SJSA1 (cell line): ENCODE measurements at places on chromosomes 6 and 20.

DNA sequence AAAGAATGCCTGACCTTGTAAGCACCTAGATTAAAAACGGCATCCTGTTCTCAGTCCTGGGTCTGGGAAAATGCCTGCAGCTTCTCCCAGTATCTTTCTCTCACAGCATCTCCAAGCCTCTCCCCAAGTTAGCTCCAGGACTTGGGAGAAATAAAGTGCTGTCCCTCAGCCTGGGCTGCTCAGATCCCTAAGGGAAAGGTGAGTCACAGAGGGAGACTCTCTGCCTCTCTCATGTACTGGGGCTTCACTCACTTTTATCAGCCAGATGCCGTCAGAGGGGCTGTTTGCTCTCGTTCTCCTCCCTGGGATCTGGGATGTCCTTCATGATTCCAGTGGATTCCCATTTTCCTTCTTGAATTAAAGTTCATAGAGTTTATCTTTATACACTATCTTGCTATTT is 293.6 kb downstream of the COL12A1 start:
- DNase-seq, result no peak

- DNase-seq, result no peak
Observed at GRCh38 chr6:68709091-68709490, 74.0 kb downstream of the ADGRB3 start.

GRCh38 chr6:13412639-13413465 is 74.5 kb downstream of the GFOD1 start:
- no peak for DNase-seq

GRCh38 chr6:110295451-110296165 is 62.5 kb downstream of the METTL24 start:
- DNase-seq, result no peak

DNA sequence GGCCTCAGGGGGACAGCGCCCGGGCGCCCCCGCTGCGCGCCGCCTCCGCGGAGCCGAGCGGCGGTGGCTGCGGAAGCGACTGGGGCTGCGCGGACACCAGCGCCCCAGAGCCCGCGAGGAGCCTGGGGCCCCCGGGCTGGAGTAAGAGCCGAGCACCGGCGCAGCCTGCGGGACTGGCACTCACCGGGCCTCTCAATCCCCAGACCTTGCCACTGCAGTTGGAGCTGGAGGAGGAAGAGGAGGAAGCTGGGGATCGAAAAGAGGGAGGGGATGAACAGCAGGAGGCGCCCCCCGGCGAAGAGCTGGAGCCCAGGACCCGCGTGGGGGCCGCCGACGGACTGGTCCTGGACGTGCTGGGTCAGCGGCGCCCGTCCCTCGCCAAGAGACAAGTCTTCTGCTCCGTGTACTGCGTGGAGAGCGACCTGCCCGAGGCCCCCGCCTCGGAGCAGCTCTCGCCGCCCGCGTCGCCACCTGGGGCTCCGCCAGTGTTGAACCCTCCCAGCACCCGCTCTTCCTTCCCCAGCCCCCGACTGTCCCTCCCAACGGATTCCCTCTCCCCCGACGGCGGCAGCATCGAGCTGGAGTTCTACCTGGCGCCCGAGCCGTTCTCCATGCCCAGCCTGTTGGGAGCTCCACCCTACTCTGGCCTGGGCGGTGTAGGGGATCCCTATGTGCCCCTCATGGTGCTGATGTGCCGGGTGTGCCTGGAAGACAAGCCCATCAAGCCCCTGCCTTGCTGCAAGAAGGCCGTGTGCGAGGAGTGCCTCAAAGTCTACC is 590 bp downstream of the RNF217 start:
- peak; percentile 51 for DNase-seq

DNA sequence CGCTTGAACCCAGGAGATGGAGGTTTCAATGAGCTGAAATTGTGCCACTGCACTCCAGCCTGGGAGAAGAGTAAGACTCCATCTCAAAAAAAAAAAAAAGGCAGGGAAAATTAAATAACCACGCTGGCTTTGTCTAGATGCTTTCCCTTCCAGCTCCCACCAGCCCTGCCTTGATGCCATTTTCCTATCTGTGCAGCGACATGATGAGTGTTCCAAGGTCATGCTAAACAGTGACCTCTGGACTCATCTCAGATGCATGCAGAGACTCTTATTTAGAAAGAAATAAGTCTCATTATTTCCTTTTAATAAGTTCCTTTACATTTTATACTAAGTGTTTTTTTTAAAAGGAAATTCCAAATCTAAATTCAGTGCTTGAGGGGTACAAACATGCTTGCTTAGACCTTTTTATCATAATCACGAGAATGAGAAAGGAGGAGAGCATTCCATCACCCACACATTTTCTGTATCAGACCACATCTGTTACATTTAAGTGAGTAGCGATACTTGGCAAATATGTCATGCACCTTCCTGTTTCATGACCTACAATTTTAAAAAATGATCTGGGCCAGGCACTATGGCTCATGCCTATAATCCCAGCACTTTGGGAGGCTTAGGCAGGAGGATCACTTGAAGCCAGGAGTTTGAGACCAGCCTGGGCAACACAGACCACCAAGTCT is 101.1 kb upstream of the RREB1 start:
- DNase-seq, result no peak

- DNase-seq, result no peak
Observed at GRCh38 chr20:59182401-59183044, 18.9 kb downstream of the ZNF831 start.

- no peak for DNase-seq
Observed at GRCh38 chr6:46789434-46790354, 3.5 kb upstream of the MEP1A start.

DNA sequence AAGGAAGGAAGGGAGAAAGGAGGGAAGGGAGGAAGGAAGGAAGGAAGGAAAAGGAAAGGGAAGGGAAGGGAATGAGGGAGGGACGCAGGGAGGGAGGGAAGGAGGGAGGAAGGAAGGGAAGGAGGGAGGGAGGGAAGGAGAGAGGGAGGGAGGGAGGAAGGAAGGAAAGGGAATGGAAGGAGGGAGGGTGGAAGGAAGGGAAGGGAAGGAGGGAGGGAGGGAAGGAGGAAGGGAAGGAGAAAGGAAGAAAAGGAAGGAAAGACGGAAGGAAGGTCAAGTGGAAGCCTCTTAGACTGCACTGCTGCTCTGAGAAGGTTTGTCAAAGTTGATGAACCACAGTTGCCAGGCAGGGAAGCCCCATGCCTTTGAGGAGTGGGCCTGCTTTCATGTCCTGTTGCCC is 324.3 kb upstream of the ZFP64 start:
- no peak for DNase-seq

DNA sequence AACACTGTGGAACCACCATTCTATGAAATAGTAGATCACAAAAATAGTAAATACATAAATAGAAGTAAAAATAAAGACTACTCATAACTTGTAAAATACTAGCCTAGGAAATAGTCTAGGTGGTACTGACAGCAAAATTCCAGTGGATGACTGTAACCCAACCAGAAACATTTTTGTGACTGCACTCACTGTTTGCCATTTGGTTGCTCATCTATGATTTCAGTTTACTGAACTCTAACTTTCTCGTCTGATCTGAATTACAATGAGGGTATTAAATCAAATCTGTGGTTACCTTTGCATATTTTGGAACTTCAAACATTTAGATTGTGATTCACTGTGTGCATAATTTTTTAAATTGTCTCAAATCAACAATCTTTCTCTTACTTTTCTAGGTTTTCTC is 151.1 kb downstream of the KHDC1L start:
- DNase-seq, result no peak

- DNase-seq, result no peak
Observed at GRCh38 chr6:13952101-13952500, 27.3 kb downstream of the RNF182 start.

GRCh38 chr6:28922004-28922820 is 1.6 kb downstream of the TRIM27 start:
- DNase-seq, result no peak

DNA sequence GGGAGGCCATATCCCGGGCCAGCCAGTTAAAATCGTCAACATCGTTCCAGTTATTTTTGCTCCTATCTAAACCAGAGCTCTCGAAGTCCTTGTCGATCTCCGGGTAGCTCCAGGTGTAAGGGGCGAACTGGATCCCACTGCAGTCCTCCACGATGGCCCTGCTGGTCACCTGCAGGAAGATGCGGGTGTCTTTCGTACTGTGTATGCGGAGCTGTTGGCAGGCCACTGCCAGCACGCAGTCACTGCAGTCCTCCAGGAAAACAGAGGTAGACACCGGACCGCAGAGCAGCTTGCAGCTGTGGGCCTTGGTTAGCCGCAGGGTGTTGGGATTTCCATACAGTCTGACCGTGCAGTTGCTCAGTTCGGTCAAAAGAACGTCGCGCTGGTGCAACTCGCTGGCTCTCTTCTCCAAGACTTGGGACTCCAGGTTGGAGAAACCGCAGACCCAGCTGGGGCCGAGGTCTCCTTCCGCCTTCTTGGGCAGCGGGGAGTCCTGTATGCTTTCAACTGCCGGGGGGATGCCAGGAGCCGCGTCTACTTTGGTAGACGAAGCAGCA is 742 bp downstream of the TBCC start:
- DNase-seq, result no peak

DNA sequence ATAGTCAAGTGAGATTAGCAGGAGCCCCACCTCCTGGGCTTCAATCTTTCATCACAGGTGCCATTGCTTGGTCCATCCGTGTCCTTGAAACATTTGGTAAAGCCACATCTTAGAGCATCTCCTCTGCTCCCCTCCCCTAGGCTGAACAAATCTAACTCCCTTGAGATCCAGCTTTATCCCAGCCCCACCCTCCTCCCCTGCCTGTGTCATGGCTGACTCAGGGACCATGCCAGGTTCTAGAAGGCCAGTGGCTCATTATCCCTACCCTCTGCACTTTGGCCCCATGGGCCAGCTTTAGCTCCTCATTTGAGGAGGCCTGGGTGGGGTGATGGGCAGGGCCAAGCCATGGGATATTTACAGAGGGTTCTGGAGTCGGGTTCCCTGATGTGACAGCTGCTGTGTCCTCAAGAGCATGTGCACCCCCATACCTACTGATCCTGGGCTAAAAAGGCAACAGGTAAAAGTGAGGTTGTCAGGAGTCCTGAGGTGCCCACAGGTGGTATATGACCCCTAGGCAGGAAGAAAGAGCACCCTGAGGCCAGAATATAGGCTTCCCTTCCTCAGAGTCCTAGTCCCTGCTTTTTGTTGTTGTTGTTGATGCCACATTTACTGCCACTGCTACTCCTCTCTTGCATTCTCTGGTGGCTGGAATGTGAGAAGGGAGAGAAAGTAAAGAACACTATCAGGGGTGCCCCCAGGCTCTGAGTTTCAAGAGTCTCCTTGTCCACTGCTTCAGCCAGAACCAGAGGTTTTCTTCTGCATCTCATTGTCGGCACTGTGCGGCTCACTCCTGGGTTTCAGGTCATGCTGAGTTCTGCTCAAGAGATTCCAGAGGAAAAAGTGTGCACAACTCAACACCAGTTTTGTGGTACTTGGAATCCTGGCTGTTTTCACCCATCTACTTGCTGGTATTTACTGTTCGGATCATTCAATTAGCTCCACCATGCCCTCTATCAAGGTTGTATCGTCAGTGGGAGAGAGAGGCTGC is 228.4 kb downstream of the LRFN2 start:
- DNase-seq, result no peak
